ENCODE measurements at places on chromosomes 6 and 20.

DNA sequence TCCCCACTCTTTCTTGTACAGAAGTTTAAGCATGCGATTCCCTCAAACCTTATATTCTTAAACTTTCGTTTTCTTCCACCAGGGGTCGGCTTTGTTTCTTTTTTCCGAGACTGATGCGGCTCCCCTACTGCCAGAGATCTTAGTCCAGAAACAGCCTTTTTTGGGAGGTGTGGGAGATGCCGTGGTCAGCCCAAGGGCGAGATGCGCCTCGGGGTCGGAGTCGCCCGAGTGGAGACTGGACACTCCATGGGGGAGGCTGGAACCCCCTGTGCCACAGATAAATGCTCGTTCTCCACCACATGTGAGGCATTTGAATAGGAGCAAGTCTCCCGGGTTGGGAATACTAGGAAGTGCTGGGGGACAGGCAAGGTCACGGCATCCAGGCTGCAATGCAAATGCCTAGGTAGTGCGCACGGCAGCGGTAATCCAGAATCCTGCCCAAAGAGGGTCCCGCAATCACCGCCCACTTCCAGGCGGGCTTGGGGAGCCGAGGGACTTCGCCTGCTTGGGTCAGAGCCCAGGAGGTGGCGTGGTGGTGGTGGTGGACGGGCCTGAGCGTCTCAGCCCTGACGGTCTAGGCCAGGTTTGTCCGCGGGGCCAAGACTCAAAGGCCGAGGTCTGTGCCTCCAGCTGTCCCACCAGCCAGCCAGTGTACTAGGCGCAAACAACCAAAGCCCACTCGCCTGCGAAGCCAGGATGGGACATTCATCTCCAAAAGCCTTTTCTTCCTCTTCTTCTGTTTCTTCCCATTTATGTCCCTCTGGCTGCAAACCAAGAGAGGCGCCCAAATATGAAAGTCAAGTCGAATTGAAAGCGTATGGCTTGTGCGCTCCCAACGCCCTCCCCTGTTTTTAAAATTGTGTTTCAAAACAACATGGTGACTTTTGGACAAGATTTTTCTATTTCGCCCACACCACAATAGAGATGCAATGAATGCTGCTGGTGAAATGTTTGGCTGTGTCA lies 39.3 kb upstream of the OSTM1 start:
- no peak for DNase-seq

GRCh38 chr6:150198532-150198931 lies 55.7 kb downstream of the PPP1R14C start:
- DNase-seq, result no peak

GRCh38 chr6:91569071-91569470 lies 982.2 kb upstream of the MAP3K7 start:
- DNase-seq, result no peak

DNA sequence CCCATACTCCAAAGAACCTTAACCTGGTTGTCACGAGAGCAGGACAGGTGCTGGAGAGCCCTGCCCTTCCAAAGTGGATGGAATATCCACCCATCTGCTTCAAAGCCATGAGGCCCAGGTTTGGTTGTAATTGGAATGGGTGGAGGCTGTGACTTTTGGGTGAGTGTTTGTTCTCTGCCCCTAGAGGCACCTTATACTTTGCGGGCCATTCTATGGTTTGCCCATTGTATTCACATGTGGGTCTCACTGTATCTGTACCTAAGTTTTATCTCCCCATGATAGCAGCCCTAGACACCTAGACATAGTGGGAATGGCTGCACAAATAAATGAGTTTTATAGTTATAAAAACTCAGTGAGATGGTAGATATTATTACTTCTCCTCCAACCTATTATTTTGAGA lies 67.1 kb upstream of the NAA20 start:
- DNase-seq, result no peak
